ENCODE measurements at places on chromosomes 4 and X.
A peak's percentile ranks its signal among the peaks of the same experiment; 100 is the strongest.

GRCh38 chr4:33149658-33150524 is 2429.7 kb downstream of the PCDH7 start:
- DNase-seq: no peak

GRCh38 chr4:105644257-105644656 is 64.2 kb downstream of the INTS12 start:
- no peak for DNase-seq

DNA sequence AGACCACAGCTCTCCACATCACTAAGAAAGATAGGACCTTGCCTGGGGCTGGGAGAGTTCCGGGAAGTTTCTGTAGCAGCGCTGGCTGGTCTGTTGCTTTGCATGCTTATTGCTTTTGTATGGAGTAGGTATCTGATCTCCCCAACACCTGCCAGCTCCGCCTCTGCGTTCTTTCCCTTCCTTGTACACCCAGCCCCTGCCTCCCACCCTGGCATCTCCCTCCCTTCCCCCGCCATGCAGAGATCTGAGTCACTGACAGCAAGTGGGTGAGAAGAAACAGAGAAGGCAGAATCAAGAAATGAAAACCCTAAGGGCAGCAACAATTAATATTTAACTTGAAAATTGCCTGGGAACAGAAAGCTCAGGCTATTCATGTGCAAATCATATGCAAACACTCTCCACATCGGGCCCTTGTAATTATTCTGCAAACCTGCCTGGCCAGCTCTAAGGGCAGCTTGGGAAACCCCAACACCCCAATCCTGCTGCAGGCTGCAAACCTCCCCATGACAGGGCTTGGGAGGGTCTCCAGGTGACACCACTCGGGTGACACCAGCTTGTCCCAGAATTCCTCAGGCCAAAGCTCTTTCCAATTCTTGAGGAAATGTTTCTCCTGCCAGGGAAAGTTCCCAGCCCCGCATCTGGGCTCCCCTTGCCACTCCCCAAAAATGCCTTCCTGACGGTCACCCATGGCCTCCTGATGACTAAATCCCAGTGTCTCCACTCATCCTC is 257.2 kb downstream of the FBXW7 start:
- DNase-seq: no peak

DNA sequence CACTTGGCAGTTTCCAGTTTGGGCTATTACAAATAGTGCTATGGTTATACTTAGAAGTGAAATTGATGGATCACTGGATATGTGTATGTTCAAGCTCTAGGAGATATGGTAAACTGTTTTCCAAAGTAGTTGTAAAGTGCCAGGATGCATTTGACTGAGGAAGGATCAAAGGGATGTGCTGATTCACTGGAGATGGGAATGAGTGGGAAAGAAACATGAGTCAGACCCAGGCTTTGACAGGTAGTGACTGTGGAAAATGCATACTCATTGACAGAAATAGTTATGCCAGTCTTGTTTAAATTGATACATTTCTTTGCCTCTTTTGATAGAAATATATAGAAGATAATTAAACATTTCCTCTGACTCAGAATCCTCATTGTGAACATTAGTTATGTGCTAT is 77.9 kb downstream of the CEP135 start:
- DNase-seq: no peak

DNA sequence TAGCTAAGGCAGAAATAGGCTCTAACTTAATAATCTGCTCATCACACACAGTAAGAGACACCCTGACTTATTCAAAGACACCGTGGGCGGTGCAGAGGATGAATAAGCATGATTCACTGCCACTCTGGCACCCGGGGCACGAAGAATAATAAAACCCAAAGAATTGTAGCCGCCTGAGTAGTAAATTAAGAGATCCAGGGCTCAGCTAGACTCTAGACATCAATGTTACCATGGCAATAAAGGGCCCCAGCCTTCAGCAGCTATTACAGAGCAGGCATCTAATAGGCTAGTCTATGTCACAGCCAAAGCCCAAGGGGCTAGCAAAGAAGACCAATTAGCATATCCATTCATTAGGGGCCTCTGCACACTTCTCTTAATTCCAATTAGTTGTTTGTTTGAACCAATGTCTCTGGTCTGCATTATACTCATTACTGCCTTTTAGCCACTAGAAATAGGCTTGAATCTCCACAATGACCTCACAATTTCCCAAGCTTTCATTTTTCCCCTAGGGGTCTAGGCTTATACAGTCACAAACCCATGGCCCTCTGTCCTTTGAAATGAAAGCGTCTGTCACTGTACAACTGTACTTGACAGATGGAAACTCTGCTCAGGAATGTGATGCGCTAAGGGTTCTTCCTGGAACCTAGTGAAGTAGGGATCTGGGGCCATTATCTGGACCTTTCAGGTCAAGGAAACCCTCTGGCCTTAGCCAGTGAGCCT is 3.0 kb upstream of the ATP1B4 start:
- peak; percentile 33 for DNase-seq

GRCh38 chrX:64427787-64428186 is 32.5 kb upstream of the MTMR8 start:
- DNase-seq: no peak

Data from D341Med (cell line).